Stimulated activated CD4-positive, alpha-beta T cell treated with anti-CD3 and anti-CD28 coated beads, Interleukin-2, amount 100 ng/mL, for 24 hours (primary cell): ENCODE measurements at places on chromosomes 5 and 9.

DNA sequence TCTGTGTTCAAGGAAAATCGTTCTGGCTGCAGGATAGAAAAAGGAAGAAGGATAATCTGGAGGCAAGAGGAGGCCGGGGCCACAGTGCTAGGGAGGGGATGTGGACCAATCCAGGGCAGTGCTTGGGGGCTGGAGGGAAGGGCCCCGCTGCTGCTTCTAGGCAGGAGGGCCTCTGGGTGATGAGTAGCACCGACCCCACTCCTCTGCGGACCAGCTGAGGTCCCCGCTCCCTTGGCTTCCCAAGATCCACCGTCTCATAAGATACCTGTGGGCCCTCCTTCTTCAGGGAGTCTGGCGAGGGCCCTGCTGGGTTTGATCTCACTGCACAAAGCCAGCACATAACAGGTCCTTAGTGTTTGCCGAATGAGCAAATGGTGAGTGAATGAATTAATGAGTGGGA, 93.5 kb upstream of the MVB12B start:
- DNase-seq = no peak

DNA sequence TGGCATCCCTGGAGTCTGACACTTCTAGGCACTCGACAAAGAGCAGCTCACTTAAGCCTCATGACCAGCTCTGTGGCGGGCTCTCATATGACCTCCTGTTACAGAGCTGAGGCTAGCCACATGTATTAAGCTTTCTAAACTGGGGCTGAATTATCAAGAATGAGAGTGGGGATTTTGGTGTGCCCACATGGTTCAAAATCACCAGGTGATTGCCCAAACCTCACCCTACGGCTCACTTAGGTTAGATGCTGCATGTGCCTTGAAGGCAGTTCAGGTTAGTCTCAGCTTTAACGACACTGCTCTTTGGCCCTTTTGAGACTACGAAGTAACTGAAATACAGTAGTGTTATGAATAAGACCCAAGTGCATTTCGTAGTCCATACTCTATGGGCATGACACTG, 39.4 kb upstream of the SMIM32 start:
- no peak for DNase-seq

GRCh38 chr5:32708949-32709348, 2.2 kb upstream of the NPR3 start:
- DNase-seq = no peak

GRCh38 chr9:94600258-94600657, 6.6 kb upstream of the FBP2 start:
- no peak for DNase-seq

DNA sequence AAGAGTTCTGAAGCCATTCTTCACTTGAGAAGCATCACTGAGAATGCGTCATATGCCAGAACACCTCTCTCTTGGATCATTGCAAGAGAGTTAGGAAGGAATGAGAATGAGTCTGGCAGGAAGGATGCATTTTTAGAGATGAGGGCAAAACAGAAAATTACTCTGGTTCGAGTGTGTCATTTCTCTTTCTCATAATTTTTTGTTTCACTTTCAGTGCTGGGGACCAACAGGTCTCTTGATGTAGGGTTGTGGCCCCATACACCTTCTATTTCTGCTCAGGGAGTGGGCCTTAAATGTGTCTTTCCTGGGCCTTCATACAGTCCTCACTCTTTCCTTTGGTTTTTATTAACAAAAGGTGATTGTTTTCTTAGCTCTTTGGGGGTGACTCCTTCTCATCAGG, 302.4 kb downstream of the NR3C1 start:
- DNase-seq = no peak

- no peak for DNase-seq
Measured at GRCh38 chr5:33425314-33425713, 15.5 kb upstream of the TARS1 start.

DNA sequence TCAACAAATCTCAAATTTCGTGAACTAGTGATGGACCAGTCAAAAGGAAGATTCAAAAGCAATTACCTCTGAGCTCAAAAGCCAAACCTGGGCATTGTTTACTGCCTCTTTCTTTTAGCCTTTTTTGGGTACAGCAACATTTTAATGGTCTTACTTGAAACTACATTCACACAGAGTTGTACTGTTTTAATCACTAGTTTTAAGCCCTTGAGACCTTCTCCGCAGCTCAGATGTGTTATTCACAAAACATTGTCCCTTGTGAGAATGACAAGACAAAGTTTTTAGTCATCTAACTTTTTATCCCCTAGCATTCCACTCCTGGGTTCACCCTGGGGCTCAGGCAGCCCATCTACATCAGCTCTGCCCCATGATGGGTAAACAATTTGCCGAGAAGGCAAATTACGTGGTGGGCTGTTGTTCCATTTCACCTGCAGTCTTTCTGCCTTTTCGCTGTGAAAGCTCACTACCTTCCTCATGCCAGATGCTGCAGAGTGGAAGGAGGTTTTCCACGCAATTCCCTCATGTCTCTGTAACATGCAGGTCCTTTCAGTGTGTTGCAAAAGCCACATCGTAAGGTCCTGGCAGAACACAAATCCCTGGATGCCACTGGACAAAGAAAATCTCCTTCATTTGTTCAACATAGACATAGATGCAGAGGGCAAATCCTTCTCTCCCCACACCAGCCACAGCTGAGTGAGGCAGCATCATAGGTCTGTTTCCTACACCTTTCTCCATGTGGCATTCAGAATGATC, 175.7 kb downstream of the EBF1 start:
- DNase-seq = no peak

DNA sequence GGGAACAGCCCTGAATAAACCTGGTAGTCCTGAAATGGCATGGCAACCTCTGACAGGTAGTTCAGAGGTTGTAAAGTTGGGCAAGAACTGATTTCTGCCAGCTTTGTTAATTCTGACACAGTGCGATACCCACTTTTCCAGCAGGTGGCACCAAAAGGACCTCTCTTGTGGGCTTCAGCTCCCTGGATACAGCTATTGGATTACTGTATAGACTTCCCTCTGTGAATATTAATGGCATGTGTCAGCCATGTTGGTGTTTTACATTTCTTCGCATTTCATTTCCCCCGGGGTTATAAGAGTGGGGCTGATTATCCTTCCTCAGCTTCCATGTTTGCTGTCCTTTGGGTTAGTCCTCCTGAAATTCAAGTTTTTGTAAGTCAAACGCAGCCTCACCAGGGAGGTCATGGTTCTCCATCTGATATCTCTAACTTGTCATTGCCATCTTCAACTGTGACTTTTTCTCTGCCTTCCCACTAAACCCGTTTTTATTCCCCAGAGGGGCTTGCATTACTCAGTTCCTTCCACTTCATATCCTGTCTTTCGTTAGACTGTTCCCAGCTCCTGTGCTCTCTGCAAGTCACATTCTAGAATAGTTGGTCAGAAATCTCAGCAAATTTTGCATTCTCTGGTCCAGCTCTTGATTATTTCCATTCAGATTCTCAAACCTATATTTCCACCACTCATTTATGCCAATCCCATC, 135.6 kb downstream of the LIFR start:
- DNase-seq = peak; percentile 27

DNA sequence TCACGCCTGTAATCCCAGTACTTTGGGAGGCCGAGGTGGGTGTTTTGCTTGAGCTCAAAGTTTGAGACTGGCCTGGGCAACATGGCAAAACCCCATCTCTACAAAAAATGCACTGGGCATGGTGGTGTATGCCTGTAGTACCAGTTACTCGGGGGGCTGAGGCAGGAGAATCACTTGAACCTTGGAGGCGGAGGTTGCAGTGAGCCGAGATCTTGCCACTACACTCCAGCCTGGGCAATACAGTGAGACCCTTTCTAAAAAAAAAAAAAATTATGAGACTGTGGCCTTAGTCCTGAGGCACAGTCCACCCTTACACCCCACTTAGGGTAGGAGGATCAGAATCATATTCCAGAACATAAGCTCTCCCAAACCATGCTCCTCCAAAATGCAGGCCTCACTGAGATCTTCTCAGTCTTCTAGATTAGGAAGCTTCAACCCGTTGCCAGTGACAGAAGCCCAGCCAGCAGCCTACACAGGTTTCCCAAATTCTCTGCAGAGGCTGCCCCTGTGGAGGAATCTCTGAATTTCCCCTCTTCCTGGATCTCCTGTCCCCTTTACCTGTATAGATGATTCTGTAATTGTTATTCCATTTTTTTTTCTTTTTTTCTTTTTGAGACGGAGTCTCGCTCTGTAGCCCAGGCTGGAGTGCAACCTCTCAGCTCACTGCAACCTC, 77.3 kb downstream of the BASP1 start:
- DNase-seq = no peak

DNA sequence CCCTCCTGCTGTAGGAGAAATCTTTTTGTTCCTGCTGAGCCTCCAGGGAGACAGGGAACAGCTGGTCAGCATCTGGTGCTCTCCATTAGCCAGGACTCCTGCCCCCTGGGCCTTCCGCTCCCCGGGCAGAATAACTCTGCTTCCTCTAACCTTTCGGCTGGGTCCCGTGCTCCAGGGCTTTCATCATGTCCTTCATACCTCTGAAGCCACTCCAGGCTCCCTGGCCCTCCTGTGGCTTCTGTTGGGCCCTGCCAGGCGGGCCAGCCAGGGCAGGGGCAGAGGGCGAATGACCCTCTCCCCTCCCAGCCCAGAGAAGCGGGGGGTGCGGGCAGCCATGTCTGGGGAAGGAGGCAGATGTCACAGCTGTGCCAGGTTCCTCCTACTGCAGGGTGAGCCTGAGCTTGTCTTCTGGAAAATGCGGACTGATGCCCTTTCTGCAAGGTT, 81.7 kb upstream of the LMX1B start:
- DNase-seq = no peak

DNA sequence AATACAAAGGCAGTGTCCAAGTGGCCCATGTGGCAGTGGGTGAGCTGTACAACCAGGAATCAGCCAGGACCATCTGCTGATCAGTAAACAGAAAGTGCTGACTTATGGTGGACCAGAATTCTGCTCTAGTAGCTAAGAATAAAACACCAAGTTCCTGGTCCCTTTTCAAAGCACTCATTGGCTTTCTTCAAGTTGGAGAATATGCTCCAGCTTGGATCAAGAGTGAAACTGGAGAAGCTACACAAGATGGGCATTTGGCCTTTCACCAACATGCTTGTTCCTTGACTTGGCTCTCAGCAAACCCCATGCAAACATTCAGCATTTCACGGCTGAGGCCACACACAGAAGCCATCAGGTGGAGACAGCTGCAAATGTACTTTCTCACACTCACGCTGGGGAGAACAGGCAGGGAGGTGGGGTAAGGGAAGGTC, 32.1 kb downstream of the MARCHF3 start:
- DNase-seq = no peak

GRCh38 chr9:98774746-98775145, 21.6 kb downstream of the ANKS6 start:
- peak; percentile 43 for DNase-seq

DNA sequence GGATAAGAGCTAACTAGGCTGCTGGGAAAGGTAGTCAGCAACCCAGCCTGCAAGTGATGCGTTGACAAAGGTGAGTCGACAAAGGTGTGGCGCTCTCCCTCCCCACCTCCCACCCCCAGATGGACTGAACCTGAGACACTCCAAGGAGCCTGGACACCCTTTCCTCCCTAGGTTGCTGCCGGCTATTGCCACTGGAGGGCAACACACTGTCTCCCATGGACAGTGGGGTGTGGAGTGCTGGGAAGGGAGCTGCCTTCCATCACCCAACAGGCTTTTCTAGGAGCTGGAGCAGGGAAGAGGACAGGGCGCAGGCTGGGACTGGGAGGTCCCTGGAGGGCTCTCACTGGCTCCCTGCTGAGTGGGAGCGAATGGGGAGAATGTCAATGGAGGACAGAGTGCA, 75.4 kb upstream of the ARAP3 start:
- peak; percentile 3 for DNase-seq

GRCh38 chr5:73781107-73781768, 155.2 kb downstream of the ARHGEF28 start:
- DNase-seq = no peak

DNA sequence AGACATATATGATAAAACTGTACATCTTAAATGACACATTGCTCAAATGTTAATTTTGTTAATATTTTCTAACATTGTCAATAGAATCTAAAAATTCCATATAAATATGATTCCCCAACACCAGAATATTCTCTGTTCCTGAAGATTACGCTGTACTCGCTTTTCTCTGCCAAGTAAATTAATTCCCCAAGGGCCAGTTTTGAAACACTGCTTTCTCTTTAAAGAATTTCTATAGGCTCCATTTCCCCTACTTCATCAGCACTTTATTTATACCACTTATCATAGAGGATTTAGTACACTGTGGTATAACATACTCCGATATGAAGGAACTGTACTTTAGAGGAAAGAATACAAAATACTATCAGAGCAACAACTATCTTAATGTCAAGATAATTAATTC, 101.4 kb upstream of the ACOT12 start:
- DNase-seq = no peak

- DNase-seq = no peak
Measured at GRCh38 chr5:8897316-8897715, 648.6 kb downstream of the SEMA5A start.

- DNase-seq = no peak
Measured at GRCh38 chr5:159402856-159403255, 72.6 kb upstream of the IL12B start.

DNA sequence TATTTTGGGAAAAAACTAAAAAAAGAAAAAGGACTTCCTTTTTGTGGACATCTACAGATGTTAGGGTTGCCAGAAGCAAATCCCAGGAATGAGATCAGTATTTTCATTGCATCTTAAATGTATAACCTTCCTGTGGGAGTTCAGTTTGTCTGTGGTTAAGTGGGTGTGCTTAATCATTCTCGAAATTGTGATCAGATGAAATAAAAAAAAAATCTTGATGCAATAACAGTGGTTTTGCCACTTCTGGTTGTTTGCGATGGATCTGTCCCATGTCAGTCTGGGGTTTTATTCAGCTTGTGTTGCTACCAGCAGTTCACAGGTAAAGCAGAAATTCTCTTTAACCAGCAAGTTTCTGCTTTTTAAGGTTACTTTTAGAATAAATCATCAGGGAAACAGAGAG, 179.0 kb downstream of the MAN2A1 start:
- DNase-seq = no peak

DNA sequence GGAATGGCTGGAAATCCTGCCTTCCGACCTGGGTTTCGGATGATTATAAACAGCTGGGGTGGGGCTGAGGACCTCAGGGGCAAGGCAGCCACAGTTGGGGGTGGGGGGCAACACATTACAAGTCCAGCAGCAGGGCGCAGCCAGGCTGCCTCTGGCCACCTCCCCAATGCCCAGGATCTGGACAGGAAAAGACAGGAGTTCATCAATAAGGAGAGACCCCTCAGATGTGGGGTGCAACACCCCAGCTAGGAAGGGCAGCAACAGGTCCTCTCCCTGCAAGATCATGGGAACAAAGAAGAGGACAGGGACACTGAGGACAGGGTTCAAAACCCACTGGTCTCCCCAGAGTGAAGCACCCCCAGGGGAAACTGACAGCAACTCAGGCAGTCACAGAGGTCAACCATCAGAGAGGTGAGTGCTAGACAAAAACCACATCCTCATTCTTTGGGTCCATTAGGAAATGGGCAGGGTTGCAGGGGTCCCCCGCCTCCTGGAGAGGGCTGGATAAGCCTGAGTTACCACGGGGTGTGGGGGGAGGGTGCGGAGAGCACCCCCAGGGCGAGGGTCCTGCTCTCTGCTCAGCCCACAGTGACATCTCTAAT, 33.5 kb downstream of the SEMA4D start:
- no peak for DNase-seq

- no peak for DNase-seq
Measured at GRCh38 chr9:106075960-106076327, 381.6 kb downstream of the TMEM38B start.

- no peak for DNase-seq
Measured at GRCh38 chr5:147098233-147098790, 136.5 kb upstream of the STK32A start.
